CD4-positive, alpha-beta T cell treated with Interleukin-2 at 100 ng/mL for 4 hours (primary cell): ENCODE measurements at places on chromosomes 2 and 18.

DNA sequence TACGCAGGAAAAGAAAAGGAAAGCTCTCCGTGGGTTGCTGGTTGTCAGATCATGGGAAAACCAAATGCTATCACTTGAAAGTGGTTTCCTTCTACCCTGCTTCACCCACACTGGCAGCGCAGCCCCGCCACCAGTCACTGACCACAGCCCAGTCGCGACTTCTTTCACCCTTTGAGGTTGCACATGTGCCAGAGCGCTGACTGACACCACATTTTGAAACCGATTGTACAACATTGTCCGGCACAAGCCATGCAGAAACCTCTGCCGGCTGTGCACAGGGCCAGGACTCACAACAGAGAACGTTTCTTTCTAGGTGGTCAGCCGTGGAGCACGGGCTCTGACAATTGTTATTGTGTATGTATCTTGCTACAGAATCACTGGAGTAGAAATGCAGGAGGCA, 827.2 kb upstream of the POU3F3 start:
- no peak for DNase-seq

GRCh38 chr2:98468621-98469236, 24.1 kb downstream of the INPP4A start:
- no peak for DNase-seq

GRCh38 chr18:58272779-58273435, 228.9 kb downstream of the NEDD4L start:
- no peak for DNase-seq

DNA sequence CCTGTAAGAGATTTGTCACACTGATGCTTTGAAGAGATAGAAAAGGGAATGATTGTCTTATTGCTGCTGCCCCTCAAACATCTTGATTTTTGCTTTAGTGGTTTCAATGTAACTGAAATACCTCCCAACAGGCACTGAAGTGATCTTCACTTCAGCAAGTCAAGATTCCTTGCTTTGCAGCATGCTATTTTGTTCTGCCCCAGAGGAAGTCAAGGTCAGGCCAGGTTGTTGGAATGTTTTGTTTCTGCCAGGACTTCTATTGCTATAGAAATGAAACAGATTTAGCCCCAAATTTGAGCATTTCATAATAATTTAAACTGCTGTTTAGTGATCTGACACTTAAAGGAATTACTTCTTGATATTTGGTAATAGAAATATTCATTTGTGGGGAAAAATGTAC, 277.6 kb downstream of the ZNF804A start:
- no peak for DNase-seq

- DNase-seq = no peak
Measured at GRCh38 chr2:36683002-36683401, 13.5 kb upstream of the VIT start.

GRCh38 chr18:43830947-43831346, 553.7 kb upstream of the SYT4 start:
- DNase-seq = no peak

DNA sequence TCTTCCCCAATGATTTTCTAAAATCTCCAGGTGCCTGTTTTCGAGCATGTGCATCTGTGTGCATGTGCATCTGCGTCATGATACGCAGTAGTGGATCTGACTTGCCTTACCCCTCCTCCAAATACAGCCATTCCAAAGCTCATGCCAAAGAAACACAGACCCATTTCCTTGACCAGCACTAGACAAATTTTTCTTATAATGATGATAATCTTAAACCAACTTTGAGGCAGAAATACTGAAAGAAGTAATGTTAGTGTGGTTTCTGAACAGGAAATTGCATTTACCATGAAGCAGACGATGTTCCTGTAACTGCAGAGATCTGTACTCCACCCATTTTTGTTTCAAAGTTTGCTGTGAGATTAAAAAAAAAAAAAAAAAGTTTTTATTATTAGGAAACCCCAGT, 25.6 kb downstream of the CYTIP start:
- DNase-seq = peak; percentile 81

GRCh38 chr2:212908682-212909435, 242.6 kb downstream of the IKZF2 start:
- DNase-seq = no peak

DNA sequence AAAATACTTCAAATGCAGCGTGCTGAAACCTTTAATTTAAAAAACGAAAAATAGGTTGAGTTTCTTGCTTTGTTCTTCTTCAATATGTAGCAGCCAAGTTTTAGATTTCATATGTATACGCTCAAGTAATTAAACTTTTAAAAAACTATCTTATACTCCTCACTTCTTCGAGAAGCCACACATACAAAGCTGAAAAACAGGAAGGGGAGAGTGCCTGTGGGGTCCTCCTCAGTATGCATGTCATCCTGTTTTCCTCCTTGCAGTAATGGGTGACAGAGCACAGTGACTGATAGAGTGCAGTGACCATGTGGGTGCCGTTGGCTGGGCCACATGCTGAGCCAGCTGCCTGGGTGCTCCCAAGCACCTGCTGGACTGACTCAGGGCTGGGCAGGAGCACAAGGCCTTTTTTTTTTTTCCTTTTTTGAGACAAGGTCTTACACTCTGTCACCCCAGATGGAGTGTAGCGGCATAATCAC, 33.3 kb downstream of the UXS1 start:
- peak; percentile 62 for DNase-seq

DNA sequence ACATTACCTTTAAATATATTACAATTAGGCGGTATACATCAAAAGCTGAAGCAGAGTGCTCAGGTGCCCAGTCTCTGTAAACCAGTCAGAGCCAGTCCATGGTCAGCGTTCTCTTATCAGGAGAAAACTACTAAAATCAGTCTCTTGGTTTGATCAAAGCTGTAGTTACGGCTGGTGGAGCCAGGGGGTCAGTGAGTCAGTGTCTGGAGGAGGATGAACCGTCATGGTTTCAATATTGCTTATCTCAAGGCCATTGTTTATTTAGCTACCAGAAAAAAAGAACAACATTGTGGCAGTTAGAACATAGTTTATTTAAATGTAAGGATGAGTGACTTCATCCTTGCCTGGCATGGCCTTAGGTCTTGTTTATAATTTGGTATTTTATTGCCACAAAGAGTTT, 71.3 kb upstream of the NYAP2 start:
- no peak for DNase-seq

DNA sequence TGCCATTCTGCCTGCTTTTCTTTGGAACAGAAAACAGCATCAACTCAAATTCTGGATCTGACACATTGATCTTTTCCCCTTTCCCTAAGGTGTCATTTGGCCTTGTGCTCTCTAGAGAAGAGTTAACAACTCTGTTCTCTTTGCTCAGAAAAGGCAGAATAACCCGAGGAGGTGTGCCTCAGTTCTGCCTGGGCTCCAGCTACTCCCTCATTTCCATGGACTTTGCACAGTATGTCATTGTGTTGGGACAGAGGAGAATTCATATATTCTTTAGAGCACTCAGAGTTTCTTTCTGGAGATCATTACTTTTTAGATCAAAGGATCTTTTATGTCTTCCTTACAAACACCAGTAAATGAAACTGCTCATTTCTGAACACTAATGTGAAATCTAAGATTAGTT, 249.1 kb downstream of the PHLPP1 start:
- DNase-seq = no peak

- DNase-seq = no peak
Measured at GRCh38 chr18:37432436-37433195, 133.0 kb downstream of the CELF4 start.

DNA sequence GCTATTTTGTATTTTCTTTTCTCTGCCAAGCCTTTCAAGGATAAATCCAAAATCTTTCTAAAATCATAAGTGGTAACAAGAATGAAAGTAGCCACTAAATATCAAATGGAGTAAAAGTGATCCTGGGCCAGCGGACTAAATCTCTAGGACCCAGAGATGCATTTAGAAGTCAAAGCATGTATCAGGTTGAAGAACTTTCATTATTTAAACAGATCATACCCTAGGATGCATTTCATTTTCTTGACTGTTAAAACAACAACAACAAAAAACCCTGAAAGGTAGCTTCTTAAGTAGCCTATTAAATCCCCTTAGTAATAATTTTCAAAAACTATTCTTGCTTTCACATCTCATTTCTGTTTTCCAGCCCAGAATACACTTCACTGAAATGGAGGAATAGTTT, 4.8 kb upstream of the POU3F3 start:
- DNase-seq = no peak

- DNase-seq = no peak
Measured at GRCh38 chr2:36355890-36356297, 316 bp downstream of the CRIM1 start.

- DNase-seq = no peak
Measured at GRCh38 chr2:61247204-61247812, 85.3 kb downstream of the C2orf74 start.

DNA sequence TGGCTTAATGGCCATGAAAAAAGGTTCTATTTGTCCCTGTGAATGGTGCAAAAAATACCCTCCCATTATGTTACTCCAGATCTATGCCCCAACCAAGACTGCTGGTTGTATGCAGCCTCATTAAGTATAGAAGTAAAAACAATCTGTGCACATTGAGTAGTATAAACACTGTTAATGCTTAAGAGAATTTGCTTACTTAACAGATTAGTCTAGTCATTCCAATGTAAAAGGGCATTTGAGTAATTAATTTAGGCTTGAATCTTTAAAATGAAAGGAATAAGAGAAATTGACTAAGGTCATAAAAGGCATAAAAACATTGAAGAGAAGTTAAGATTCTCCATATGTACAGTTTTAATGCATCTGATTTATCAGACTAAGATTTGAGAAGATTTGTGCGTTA, 51.2 kb downstream of the FAM124B start:
- no peak for DNase-seq

DNA sequence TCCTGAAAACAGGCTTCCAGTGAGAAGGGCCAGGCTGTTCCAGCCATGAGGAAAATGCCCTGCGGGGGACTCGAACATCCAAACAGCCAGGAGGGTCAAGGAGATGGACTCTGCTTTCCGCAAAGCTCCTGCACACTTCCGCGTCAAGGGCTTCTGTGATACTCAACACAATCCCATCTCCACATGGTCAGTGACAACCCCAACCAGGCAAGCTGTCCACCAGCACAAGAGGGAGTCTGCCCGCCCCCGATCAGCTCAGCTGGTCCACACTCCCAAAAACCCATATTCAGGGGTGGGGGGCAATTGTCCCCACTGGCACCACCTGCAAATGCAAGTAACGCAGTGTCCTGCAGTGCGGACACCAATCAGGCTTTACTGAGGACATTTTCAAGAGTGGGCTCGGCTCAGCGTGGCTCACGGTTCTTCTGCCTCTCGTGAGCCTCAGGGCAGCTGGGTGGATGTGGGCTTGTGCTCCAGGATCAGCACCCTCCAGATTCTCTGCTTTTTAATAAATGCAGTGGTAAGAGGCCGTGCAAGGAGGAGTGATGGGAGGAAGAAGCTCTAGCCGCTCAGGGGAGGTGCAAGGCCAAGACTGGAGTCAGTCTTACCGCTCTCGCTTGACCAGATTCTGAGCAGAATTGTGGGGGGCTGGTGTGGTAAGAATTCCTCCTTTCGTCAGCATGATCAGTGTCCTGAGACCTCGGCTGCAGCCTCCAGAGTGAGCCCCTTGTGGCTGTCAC, 19.5 kb upstream of the CIDEA start:
- DNase-seq = no peak

GRCh38 chr2:28342081-28342967, 50.3 kb upstream of the FOSL2 start:
- no peak for DNase-seq

- no peak for DNase-seq
Measured at GRCh38 chr2:118431997-118432396, 343.7 kb downstream of the INSIG2 start.

GRCh38 chr2:162473296-162473695, 129.4 kb downstream of the GCA start:
- no peak for DNase-seq

GRCh38 chr2:73933194-73933593, 6.5 kb downstream of the DGUOK start:
- no peak for DNase-seq

- no peak for DNase-seq
Measured at GRCh38 chr2:160534996-160535395, 41.4 kb upstream of the RBMS1 start.

GRCh38 chr2:240814280-240814679, 5.7 kb downstream of the KIF1A start:
- no peak for DNase-seq

DNA sequence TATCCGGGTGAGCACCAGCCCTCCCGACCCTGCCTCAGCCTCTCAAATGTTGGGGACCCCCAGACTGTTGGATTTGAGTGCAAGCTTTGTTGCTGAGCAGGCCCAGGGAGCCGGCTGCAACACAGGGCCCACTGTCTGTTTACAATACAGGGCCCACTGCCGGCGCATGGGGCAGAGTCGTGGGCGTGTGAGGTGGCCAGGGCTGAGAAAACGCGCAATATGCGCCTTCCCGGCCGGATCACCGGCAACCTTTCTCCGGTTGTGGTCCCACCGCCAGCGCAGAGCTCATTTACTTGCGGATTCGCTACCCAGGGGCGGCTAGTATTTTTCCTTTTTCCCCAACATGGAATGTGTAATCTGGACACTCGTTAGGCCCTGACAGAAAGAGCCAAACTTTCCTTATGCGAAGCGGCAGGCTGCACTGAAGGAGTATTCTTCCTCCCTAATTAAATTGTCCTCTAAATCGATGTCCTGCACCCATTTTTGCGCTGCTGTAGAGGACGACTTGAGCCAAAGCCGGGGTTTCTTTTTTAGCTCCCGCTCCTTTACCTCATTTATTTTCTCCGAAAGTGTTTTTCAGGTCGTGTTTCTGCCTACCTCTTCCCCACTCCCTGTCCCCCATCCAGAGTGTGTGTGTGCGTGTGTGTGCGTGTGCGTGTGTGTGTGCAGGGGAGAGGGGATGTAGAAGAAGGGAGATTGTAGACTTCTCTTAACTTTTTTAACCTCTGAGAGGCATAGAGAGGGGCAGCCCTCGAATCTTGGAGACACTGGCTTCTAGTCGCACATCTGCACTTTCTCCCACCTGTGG, 2.7 kb downstream of the OTX1 start:
- no peak for DNase-seq

- DNase-seq = no peak
Measured at GRCh38 chr2:47896450-47896968, 9.8 kb downstream of the FBXO11 start.

DNA sequence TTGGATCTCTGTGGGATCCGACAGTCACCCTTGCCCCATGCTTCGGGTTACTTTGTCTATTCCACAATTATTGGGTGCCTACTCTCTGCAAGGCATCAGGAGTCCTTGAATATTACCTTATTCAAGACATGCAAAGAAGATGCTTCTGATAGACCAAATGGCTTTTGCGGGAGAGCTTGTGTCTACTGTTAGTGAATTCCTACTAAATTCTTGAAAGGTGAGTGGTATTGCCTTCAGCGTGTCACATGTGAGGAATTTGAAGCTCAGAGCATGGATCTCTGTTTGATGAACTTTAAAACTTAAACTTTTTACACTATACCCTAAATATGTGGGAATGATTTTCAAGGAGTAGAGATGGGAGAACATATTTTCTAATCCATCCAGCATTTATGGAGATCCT, 184.4 kb downstream of the LTBP1 start:
- DNase-seq = no peak
